ENCODE measurements at places on chromosomes 5 and 9. TPM values are rescaled to one million over a fixed set of nuclear protein-coding genes. Genes with fewer than 3 reads are reported as not detected.
A peak's percentile ranks its signal among the peaks of the same experiment; 100 is the strongest.

DNA sequence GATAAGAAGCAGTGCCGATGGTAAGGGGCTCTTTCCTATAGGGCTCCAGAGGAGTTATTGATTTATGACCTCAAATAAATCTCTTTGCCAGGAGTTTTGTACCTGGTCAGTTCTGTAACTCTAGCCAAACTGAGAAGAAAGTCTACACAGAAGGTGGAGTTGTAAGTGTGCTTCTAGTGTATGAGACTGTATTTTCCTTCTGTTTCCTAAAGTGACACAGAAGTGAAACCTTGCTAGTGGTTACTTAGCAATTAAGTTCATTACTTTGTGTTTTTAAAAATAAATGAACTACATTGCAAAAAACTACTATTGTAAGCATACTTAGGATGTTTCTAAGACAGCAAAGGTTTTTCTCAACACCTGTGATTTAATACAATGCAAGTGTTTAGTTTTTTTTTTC lies 48.7 kb upstream of the ACTBL2 start:
- H3K4me3 ChIP-seq: no peak overlapping the region
- no peak overlapping the region for H3K27ac ChIP-seq
- no peaks in the 10 kb centered on the region for H3K27me3 ChIP-seq
- no peak for DNase-seq
- no peaks in the 10 kb centered on the region for H3K36me3 ChIP-seq

TRPM6 gene
- total RNA-seq: not detected

DNA sequence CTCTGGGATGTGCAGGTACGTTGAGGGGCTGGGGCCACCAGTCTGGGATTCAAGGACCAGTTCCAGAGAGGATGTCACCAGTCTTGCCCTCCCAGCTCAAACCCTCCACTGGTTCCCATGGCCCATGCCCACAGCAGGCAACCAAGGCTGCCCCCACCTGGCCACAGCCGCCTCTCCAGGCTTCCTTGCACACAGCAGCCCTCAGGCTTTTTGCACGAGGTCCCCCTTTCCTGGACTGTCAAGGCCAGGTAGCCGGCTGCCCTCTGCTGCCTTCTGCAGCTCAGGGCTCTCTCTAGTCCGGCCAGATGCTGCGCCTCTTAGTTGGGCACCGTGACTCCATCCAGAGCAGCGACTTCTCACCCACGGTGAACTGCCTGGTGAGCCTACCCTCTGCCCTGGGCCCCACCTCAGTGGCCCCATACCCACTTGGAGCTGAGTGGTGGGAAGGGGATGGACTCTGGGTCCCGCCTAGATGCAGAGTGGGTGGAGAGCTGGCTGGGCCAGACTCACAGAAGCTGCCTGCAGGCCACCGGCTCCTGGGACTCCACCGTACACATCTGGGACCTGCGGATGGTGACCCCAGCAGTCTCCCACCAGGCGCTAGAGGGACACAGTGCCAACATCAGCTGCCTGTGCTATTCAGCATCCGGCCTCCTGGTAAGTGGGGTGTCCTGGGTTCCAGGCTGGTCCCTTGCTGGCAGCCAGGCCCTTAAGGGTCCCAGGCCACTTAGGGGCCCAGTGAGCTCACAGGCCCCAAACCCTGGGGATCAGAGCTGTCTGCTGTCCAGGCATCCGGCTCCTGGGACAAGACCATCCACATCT lies 2.9 kb downstream of the WDR38 start:
- peaks cover 33% of the 10 kb centered on the region for H3K4me1 ChIP-seq
- peaks cover 5% of the 10 kb centered on the region for H3K27me3 ChIP-seq
- peak overlapping the region; percentile 95 for H3K4me3 ChIP-seq
- DNase-seq: no peak

PCDHGA8 gene
- 0.43 TPM for total RNA-seq

TAF1L gene
- total RNA-seq: not detected

DNA sequence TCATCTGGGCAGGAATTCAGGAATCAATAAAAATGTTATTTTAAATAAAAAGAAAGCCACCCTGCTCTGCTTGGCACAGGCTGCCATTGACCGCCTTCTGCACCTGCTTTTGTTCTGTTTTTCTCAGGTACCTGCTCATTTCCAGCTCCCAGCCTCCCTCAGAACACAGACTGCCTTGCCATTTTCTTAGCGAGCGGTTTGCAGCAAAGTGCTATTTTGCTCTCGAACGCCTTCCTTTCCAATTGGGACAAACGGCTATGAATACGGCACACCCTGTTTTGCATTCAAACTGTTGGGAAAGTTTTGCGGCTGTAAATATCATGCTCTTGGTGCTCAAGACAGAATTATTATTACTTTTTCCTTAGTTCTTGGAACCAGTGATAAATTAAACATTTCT lies 25.1 kb upstream of the FCN1 start:
- H3K4me1 ChIP-seq: peaks cover 20% of the 10 kb centered on the region
- H3K27ac ChIP-seq: no peak overlapping the region
- H3K4me3 ChIP-seq: no peak overlapping the region
- H3K27me3 ChIP-seq: peaks cover 3% of the 10 kb centered on the region
- DNase-seq: no peak

DNA sequence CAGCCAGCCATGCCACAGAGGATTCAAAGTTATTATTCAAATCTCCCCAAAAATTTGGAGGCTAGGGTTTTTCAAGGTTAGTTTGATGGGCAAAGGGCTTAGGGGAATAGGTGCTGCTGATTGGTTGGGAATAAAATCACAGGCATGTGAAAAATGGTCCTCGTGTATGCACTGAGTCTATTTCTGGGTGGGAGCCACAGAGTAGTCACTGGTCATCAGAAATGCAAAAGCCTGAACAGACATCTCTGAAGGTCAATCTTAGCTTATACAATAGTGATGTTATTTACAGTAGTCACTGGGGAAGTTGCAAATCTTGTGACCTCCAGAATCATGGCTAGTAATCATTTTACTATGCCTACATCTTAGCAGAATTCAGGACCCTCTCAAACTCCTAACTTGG lies 1.3 kb downstream of the IL33 start:
- no peaks in the 10 kb centered on the region for H3K36me3 ChIP-seq
- H3K27ac ChIP-seq: no peak overlapping the region
- H3K4me1 ChIP-seq: peaks cover 10% of the 10 kb centered on the region
- DNase-seq: no peak
- H3K4me3 ChIP-seq: no peak overlapping the region

FCN2 gene
- total RNA-seq: not detected

TRIM7 gene
- not detected for total RNA-seq

HK3 gene
- total RNA-seq: not detected

GRCh38 chr5:137308311-137308710 lies 190.8 kb downstream of the SPOCK1 start:
- H3K27me3 ChIP-seq: no peaks in the 10 kb centered on the region
- H3K36me3 ChIP-seq: no peaks in the 10 kb centered on the region
- H3K27ac ChIP-seq: no peak overlapping the region
